Substantia nigra (tissue), 51 donors: ENCODE measurements at places on chromosomes 7 and 10.

DNA sequence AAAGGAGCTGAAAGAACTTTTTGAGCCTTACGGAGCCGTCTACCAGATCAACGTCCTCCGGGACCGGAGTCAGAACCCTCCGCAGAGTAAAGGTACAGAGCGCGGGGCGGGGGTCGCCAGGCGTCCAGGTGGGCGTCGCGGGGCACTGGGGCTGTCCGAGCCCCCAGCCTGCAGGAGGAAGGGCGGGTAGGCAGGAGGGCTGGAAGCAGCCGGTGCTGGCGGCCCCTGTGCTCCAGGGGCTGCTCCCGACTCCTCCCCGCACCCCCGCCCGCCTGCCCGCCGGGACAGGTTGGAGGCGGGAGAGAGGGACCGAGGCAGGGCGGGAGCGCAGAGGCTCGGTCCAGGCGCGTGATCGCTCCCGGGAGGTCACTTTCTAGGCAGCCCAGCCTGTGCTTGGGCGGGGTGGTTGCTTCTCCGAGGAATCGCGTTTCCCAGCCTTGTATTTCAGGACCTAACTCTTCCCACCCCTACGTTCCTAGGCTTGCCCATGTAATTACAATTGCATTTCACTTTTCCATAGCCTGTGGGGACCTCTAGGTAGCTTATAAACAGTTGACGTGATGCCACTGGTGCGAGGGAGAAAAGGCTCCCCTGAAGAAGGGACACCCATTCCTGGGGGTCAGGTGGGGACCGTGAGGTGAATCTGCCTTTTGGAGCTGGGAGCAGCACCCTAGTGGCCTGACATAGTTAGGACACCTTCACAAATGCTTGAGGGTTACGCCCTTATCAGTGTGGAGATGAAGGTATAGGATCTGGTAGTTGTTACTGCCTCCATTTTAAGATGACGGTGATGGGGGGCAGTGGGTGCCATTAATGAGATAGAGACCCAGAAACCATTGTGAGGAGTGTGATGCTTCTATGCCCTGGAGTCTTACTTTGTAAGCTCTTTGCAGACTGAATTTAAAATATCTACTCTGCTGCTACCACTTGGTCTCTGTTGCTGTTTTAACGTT is 148.2 kb downstream of the CELF2 start:
- no peak for DNase-seq

GRCh38 chr7:158025686-158026600 is 561.7 kb downstream of the PTPRN2 start:
- DNase-seq: no peak

- peak; percentile 38 for DNase-seq
Observed at GRCh38 chr10:80529604-80530003, 8.1 kb upstream of the SH2D4B start.

DNA sequence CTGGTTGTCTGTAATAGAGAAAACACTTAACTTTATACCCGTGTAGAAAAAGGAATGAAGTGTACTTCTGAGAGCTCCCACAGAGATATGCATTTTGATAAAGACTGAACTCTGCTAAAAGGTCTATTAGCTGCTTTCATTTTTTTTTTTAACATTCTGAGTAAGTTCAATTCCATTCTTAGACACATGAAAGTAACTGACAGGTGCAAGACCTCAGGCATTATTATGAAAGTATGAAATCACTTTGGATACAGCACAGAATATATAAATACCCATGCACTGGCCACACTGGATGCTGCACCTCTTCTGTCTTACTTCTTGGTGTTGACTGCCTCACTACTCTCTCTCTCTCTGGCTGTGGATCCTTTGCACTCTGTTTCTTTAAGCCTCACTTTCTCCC is 46.2 kb downstream of the VWDE start:
- no peak for DNase-seq

DNA sequence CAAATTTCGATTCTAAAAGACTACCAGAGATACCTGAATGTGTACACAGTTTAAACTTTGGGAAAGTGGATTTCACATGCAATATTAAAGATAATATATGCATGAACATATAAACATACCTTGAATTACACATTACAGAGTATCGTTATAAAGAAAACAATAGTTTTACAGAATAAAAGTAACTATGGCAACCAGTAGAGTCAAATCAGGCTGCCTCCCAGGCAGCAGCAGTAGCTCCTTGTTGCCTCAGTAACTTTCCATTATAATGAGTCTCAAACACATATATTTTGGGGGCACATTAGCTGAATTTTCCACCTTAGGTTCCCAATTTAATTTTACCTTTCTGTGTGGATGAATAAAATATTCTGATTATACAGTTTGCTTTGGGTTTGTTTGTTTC is 164.4 kb upstream of the FEZF1 start:
- DNase-seq: no peak

- no peak for DNase-seq
Observed at GRCh38 chr7:26657206-26657641, 207.2 kb downstream of the SKAP2 start.

DNA sequence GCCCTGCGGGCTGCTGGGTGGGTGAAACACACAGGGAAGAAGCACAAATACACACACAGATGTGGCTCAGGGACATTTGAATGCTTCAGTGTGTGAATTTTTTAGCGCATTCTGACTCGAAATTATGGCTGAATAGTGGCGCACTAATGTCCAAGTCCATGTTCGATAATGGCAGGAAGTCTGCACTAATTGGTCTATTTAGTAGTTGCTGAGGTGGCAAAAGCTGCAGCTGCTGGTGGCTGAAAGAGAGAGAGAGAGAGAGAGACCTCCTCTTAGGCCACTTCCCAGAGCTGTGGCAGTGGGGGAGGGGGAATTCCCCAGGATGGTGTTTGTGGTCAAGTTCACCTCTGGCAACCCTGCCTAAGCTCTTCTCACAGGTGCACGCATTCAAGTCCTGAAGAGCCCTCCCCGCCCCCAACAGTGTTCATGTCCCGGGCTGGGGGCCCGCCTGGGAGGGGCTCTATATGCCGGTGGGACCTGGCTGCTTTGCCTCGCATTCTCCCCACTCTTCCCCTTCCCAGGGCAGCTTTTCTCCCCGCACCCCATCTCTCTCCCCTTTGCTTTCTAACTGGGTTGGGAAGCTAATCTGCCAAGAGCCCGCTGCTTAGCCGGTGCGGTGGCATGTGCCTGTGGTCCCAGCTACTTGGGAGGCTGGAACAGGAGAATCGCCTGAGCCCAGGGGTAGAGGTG is 6.0 kb upstream of the MNX1 start:
- no peak for DNase-seq

DNA sequence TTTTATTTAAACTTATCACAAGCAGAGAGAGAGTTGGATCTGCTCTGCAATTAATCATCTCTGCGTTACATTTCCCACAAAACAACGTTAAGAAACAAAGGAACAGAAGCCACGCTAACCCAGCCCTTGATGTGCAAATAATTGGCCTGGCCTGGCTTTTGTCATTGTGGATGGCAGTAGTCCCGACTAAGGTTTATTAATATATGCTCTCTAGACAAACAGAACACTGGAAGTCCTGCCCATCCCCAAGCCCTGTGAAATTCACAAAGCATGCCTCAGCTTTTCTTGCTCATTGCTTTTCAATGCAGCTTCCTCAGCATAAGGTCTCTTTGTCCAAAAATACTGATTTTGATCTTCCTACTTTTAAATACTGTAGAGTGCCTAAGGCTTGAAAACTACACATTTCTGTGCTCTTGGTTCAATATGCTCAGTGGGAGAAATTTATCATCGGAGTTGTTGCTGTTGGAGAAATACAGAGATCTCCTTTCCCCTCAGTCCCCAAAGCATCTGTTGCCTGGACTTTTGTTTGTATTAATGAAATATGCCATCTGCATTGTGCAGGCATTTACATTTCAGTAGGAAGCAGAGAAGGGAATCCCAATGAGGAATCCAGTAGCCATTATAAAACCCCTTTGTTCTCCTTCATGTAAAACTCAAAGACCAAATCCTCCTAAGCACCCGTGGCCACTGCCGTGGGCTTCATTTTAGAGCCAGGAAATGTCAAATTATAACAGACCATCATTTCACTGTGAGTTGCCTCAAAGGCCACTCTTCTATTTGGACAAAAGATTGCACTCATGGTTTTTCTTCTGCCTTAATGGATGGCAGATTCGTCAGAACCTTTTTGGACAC is 61.1 kb downstream of the SORCS1 start:
- no peak for DNase-seq

DNA sequence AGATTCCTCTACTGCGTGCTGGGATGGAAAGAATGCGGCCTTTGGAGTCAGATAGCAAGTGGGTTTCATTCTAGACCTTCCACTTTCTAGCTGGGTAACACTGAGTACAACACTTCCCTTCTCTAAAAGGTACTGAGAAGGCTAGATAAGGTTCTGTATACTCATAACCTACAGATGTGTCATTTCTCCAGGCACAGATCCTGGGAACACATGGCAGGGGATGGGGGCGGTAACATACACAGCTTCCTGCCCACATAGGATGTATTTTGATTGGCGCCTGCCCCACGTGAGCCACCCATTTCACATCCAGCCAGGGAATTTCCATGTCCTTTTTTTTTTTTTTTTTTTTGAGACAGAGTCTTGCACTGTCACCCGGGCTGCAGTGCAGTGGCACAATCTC is 31.8 kb downstream of the KLRG2 start:
- no peak for DNase-seq

- DNase-seq: no peak
Observed at GRCh38 chr10:786633-787474, 97.4 kb upstream of the DIP2C start.

DNA sequence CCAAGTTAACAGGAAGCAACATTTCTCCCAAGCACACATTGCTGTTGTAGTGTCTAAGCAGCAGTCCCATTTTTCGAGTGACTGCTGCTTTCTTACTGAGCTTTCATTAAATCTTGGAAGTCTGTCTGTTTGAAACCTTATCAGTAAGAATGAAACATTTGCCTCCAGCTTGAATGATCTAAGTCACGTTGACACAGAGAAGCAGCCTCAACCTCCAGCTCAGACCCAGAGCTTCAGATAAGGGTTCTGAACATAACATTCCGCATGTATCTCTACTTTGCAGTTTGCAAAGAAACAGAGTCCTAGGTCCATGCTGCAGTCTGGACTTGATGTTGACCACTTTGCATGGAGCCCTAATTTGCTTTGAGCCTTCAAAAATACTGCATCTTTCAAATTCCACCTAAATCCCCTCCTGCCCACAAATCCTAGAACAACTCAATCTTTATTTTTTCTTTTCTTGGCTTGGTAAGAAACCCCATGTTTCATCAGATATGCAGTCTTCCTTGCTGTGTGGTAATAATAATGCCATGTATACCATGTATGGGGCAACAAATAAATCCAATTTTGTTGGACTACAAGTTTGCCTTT is 698.7 kb upstream of the IGFBP3 start:
- no peak for DNase-seq

DNA sequence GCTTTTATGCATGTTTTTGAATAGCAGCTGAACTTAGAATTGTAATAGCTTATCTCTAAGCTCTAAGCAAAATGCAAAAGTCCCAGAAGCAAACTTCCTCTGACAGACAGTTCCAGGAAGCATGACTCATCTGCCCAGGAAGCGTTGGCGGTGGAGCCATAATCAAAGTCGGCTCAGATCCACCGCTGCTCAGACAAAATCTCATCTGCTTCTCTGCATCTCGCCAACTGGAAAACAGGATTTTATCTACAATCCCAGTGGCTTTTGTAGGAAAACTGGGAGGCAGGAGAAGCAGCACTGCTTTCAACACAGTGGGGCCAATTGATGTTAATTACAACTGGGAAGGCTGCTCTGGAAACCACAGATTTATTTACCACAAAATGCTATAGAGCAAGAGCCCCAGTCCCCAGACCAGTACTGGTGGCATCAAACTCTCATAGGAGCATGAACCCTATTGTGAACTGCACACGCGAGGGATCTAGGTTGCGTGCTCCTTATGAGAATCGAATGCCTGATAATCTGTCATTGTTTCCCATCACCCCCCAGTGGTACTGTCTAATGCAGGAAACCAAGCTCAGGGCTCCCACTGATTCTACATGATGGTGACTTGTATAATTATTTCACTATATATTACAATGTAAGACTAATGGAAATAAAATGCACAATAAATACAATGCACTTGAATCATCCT is 99.9 kb downstream of the CUBN start:
- DNase-seq: no peak

DNA sequence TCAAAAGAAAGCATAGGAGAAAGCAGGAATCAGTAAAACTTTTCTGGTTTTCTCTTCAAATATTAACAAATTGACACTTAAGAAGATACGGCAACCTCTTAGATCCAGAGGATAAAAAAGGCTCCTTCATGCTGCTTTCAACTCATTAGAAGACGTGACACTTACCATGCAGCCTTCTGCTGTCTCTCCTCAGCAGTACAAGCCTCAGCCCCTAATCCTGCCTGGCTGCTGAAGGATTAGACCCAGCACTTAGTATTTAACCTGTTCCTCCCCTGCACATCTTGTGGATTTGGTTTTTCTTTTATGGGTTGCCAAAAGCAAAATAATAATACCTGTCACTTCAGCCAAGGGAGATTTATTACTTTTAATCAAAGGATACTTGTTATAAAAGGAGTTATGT is 108.4 kb downstream of the LYZL1 start:
- no peak for DNase-seq

- no peak for DNase-seq
Observed at GRCh38 chr10:32923849-32924248, 34.2 kb downstream of the ITGB1 start.

DNA sequence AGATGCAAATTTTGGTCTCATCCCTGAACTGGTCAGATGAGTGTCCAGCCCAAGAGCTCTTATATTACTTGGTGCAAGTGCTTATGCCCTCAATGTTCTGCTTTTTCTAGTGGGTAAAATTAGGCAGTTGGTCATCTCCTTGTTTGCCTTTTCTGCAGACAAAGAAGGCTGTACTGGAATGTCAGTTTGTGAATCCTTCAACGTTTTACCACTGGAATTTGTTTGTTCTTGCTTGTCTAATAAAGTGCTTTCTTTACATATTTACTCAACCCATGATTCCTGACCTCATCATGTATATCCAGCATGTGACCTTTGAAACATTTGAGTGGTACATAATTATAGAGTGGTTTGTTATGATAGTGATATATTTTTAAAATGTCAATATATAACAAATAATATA is 232.2 kb upstream of the TEX47 start:
- DNase-seq: no peak

GRCh38 chr10:32161586-32161985 is 105.4 kb upstream of the KIF5B start:
- no peak for DNase-seq

- DNase-seq: no peak
Observed at GRCh38 chr7:22339725-22340390, 17.1 kb downstream of the RAPGEF5 start.

DNA sequence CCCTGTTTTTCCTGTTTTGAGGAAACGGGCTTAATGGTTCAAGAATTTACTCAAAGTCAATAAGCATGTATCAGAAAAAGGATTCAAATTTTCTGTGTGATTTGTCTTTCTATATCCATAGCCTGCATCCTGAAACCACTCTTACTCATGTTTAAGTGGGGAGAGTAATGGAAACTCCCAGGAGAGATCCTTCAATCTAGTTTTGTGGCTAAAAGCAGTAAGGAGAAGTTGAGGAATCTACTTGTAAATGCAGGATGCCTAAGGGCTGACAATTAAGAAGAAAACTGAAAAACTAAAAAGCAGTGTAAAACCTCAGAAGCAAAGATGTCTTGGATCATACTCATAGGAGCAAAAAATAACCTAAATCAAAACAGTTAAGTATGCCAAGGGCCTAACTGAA is 68.1 kb upstream of the GRID1 start:
- no peak for DNase-seq
